ENCODE measurements at places on chromosomes 4 and X.

GRCh38 chr4:156924774-156925315 is 46.8 kb downstream of the PDGFC start:
- no peak for DNase-seq

- DNase-seq = no peak
These were observed 76.1 kb upstream of the FHDC1 start for GRCh38 chr4:152860046-152860445.

GRCh38 chrX:4935846-4936245 is 1222.4 kb upstream of the PRKX start:
- DNase-seq = no peak

GRCh38 chrX:65723706-65724105 is 56.3 kb downstream of the MSN start:
- no peak for DNase-seq

DNA sequence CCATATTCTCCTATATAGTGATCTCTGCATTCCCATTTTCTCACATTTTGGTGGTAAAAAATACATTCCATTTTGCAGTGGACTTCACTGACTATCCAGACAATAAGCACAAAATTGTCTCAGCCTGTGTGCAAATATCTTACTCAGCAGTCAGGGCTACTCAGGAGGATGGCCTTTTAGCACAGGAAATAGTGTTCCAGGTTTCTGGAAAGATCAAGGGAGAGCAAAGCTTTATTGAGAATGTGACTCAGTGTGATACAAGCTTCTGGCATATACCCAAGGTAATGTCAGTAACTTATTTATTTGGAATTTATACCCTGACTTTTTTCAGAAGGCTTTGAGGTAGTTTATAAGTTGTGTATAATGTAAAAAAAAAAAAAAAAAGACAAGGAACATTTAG is 233.4 kb downstream of the TEX13A start:
- DNase-seq = no peak

GRCh38 chrX:24232796-24233195 is 81.1 kb downstream of the SUPT20HL2 start:
- DNase-seq = no peak

DNA sequence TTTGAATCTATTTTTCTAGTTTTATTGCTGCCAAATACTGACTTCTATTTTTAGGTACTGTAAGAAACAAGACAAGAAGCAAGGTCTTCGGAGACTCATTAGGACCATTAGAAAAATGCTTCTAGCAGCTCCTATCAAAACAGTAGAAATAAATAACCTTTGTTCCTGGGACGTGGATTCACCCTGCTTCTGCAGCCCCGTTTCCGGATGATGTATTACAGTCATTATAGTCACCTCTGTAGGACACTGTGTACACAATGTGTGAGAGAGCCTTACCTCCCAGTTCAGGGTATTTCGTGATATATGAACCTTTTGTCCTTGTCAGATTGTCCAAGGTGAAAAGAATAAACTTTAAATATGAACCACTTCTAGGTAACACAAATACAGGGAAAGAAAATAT is 484.0 kb upstream of the TECRL start:
- DNase-seq = no peak

DNA sequence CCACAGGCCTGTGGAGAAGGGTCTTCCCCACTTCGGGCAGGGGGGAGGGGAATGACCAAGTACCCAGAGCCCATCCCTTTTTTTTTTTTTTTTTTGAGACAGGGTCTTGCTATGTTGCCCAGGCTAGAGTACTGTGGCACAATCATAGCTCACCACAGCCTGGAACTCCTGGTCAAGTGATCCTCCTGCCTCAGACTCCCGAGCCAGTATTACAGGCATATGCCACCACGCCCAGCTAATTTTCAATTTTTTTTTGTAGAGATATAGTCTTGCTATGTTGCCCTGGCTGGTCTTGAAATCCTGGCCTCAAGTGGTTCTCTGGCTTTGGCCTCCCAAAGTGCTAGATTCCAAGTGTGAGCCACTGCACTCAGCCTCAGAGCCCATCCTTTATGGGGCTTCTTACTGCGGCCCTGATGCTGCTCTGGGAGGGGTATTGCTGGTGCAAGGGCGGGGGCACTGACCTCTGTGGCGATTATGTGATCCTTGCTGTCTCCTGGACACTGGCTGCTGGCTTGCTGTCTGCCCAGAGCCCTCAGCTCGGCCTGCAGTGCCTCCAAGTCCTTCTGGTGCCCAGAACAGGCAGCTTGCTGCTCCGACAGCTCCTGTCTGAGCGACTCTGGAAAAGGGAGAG is 32.9 kb downstream of the MED28 start:
- no peak for DNase-seq

DNA sequence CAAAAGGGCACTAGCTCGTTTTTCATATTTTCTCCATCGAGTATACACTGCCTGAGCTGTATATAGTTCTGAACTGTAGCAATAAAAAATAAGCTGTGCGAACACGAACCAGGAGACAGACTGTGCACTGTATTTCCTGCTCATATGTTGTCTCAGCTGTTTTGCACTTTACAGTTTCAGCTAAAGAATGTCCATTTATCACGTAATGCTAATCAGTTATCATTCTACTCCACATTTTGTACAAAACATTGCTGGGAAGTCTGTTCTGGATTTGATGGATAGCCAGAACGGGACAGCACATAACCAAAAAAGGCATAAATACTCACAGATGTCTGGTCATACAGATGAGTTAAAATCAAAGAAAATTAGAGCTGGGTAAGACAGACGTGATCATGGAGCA is 315.5 kb upstream of the ADGRL3 start:
- DNase-seq = no peak

- DNase-seq = no peak
These were observed 16.4 kb downstream of the SPIN2B start for GRCh38 chrX:57104921-57105398.

DNA sequence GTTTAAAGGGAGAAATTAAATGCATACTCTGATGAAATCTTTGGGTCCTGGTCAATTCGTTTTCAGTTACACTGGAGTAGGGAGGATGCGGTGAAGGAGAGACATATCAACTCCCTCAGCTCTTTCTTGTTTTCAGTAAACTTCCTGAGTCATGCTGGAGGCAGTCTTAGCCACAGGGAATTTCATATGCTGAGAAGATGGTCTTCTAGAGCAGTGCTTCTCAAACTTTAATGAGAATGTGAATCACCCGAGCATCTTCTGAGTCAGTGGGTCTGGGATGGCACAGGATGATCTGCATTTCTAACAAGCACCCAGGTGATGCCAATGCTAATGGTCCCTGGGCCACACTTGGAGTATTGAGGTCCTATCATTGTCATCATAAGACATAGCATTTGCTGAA is 214.5 kb downstream of the KIT start:
- DNase-seq = no peak
